ENCODE measurements at places on chromosomes 7 and 10.

- DNase-seq: no peak
These were observed 53.0 kb upstream of the DRGX start for GRCh38 chr10:49448924-49449323.

DNA sequence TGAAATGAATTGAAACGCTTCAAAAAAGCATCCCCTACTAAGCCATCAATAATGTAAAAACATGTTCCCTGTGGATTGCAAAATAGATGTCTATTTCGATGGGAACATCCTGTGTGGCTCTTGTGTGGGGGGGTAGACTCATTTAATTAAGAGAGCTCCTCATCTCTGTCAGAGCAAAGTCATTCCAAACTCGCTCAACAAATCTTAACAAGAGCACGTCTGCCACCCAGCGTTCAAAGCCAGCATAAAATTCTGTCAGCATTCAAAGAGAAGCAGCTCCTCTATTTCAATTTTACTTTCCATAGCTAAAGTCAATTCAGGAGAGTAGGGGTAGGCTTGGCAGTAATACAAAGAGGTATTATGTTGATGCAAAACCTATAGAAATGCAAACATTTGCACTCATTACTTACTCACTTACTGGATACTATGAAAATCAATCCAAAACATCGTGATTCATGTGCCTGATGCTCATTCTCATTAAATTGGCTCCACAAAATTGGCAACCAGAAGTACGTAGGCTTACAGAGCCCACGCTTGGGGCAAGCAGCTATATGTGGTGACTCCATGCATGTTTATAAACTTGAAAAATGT, 114.9 kb downstream of the IPMK start:
- DNase-seq: no peak

DNA sequence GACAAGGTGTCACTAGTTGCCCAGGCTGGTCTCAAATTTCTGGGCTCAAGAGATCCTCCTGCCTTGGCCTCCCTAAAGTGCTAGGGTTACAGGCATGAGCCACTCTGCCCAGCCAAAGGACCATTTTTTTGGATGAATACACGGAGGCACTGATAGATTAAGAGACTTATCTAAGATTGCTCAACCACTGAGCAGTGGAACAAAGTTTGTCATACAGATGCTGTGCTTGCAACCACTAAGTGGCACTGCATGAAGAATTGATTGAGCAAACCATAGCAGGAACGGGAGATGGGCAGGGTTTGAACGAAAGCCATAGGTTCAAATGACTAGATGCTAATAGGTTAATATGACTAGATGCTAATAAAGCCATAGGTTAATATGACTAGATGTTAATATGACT, 61.1 kb downstream of the EBLN1 start:
- DNase-seq: no peak

- no peak for DNase-seq
These were observed 74.8 kb upstream of the CDK1 start for GRCh38 chr10:60703266-60704041.

GRCh38 chr7:137932881-137933269, 69.0 kb downstream of the CREB3L2 start:
- DNase-seq: no peak

DNA sequence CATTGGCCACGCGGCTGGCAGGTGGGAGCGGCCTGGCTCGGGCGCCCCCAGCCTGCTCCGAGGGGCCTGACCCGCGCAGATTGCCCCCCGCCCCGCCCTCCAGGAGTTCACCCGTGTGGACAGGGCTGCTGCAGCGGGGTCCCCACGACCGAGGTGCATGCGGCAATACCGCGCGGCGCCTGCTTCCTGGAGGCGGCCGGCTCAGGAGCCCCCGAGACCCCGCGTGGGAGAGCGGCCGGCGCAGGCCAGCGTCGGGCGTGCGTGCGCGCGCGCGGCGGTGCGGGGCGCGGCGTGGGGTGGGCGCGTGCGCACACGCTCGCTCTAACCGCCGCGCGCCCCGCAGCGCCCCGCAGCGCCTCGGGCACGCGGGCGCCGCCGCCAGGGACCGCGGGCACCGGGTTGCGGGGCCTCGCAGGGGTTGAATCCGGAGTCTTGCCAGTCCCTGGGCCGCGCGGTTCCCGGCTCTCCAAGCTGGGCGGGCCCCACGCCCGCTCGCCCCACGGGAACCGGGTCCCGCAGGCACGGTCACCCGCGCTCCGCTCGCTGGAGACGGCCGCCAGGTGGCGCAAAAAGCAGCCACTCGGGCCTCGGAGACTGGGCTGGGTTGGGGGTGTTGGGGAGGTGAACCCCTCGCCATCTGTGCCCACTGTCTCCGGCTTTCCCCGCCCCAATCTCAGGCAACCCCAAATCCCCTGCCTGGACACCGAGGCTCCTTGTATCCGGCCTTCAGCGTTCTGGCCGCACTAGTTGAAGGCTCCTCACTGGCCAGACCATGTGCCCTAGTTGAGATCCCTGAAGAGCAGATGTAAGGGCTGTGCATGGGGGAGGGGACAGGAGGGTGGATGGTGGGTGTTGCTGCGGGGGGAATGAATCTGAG, 1.3 kb upstream of the ACHE start:
- DNase-seq: no peak

DNA sequence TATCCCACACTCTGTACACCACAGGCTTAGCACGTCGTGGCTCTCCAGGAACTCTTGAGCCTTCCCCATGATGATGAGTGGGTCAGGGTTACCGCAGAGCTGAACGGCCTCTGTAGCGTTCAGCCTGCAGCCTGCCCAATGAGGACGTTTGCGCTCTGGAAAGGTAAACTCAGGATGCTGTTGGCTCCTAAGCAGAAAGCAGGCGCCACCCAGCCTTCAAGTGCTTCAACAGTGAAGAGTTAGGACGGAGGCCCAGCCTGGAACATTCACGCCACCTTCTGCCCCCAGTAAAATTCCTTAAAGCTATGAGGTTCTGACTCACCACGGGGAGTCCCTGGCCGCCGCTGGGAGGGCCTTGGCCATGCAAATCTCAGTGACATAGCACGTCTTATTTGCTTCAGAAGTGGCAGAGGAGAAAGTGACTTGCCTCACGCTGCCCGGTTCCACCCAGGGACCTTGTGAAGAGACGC, 161.5 kb upstream of the SH2B2 start:
- DNase-seq: no peak

GRCh38 chr7:33108554-33109004, 625 bp downstream of the RP9 start:
- DNase-seq: no peak

DNA sequence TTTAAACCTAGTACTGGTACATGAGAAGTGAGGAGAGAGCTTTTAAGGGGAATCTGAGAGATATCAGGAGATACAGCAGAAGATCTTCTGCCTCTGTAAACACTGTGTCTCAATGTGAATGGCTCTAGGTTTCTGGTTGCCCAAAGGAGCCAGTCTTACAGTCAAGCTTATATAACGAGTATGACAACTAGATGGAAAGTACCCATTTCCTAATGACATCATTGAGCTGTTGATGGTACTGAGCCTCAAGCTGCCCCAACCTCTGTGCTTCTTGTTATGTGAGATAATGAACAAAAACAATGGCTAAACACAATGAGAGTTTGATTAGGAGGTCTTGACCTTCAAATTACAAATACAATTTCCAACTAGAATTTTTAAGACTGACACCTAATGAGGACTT, 451.5 kb downstream of the SORCS1 start:
- DNase-seq: no peak

GRCh38 chr10:69643779-69644657, 14.0 kb downstream of the FAM241B start:
- DNase-seq: no peak

DNA sequence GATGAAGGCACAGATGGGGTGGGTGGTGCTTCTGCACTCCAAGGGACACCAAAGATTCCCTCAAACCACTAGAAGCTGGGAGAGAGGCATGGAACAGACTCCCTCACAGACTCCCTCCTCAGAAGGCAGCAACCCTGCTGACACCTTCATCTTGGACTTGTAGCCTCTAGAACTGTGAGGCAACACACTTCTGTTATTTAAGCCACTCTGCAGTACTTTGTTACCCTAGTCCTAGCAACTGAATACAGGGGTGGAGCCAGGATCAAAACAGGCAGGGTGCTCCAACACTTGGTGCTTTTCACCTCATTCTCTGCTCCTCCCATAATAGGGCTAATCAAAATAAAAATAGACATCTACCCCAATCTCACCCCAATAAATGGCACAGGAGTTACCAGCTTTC, 2.3 kb upstream of the GSTO1 start:
- DNase-seq: no peak

GRCh38 chr7:122137251-122138077, 6.6 kb downstream of the AASS start:
- DNase-seq: no peak

- no peak for DNase-seq
These were observed 37.0 kb upstream of the PDCD4 start for GRCh38 chr10:110834629-110835301.
